ENCODE measurements at places on chromosomes 16 and 17. TPM values are rescaled to one million over a fixed set of nuclear protein-coding genes. Genes with fewer than 3 reads are reported as not detected.

- DNase-seq, result no peak
Measured at GRCh38 chr17:62111562-62112171, 46.6 kb upstream of the MED13 start.

DNA sequence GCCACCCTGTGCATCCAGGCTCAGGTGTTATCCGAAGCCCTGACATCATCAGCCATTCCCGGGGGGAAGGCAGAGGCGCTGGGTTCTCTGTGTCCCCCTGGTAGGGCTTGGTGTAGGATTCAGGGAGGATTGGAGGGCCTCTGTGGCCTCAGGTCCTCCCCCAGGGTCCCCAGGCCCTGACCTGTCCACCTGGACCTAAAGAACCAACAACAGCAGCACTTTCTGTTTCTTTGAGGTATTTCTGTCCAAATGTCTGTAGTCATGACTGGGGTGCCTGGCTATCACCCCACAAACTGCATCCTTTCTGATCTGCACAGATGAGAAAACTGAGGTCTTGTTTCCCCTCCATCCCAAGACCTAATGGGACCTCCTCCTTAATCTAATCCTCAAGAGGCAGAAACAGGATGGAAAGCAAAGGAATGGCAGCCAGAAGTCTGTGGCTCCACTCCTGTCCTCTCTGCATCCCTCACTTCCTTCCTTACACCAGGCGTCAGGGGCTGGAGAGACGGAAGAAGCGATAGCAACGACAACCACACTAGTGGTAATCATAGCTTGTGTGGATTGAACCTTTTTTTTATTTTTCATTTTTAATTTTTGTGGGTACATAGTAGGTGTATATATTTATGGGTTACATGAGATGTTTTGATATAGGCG is 11.8 kb downstream of the NLRC5 start:
- DNase-seq, result no peak

The CES5A gene
- not detected for total RNA-seq

DNA sequence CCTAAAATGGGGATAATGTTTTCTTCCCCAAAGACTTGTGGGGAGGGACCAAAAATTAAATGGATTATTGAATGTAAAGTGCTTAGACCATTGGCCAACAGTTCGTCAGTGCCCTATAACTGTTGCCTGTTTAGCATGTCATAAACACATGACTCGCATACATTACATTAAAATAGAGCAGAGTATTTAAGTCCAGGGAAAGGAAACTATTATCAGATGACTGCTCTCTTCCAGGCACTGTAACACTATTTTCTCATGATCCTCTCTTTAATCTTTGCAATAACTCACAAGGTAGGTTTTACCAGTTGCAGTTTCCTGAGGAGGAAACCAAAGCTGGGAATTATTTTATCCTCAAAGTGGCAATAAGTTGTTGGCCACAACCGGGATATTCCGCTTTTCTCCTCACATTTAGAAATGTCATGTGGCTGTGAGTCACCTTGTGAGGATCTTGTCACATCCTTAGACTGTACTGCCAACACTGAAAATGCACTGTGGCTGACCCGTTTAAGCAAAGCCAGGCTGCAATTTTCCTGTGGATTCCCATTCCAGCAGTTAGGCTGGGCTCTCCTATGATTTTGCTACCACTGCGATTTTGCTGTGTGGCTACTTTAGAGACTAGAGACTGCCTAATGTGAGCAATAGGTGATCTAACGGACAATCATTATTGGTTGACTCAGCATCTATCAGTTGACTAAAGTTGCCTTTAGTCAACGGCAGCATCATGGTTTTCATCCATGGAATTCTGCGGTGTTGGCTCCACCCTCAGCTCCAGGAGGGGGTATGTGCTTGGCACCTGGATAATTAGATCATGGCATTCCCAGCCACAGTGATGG is 58.3 kb upstream of the DHX40 start:
- DNase-seq, result no peak

All from activated CD4-positive, alpha-beta T cell treated with anti-CD3 and anti-CD28 coated beads, Interleukin-2, amount 10 ng/mL, durations not matched to agents 24 days and 14 days (primary cell).